Stimulated activated CD4-positive, alpha-beta T cell treated with anti-CD3 and anti-CD28 coated beads, Interleukin-1b, Interleukin-23, amount 100 ng/mL, for 4 hours (primary cell): ENCODE measurements at places on chromosomes 2 and 18.

DNA sequence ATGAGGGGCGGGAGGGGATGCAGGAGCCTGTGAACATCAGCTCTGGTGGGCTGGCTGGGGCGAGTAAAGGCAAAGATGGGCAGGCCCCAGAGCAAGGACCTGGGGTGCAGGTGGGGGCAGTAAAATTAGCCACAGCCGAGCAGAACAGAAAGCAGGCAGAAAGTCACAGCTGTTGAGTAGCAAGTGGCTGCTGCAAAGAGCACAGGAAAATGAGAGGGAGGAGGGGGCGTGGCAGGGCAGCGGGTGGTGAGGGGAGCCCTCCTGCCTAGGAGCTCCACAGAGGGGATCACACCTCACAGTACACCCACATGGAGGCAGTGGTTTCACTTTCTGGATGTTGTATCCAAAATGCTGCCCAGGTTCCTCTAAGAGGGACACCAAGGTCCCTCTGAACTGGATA is 79.6 kb downstream of the LBH start:
- no peak for DNase-seq

GRCh38 chr2:166230024-166230723 is 102.4 kb upstream of the SCN1A start:
- DNase-seq = no peak

GRCh38 chr2:106584304-106584954 is 97.3 kb downstream of the CD8B2 start:
- DNase-seq = no peak

- DNase-seq = no peak
Measured at GRCh38 chr2:225103737-225104141, 61.5 kb upstream of the DOCK10 start.

DNA sequence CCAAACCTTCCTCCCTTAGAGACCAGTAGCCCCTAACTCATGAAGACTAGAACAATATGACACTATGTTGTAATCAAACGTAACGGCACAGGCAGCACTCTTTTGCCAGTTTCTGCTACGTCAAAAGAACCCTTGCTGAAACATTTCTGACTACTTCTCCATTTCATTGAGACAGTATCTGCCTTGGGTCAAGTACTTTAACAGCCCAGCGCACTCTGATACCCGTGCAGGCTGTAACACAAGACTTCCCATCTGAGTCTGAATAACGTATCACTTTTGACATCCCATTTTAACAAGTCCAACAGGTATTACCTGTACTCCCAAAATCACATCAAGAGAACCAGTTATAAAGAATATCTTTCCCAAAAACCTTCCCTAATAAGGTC is 38.4 kb downstream of the TBC1D8 start:
- no peak for DNase-seq

DNA sequence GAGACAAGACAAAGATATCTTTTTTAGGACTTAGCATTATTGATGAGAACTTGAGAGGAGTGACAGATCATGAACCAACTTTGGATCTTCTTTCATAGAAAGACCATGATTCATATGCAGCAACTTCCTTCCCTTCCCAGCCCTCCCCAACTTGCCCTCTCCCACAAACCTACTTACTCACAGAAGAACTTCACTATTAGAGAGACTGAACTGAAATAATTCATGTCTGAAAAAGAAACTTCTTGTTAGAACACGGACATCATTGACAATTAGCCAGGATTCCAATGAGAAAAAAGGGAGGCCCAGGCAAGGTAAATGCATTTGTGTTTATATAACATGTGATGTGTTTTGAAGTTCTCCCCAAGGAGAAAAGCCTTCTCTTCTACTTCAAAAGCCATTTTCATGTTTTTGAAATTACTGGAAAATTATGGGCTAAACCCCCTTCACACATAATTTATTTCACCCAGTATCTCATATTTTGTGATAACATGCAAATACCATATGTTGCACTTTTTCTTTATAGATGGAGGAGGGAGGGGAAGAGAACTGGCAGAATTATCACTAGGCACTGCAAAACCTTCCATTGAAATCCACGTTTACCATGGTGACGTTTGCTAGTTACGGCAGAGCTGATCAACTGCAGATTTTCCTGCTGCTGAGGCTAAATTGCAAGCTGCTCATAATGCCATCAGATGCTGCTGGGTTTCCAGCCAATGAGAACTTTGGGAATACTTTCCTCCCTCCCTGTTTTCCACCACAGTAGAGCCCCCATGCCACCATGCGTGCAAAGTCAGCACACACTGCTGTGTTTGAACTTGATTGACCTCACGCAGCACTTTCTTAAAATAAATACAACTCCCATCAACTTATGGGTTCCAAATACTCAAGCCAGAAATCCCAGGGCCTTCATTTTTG is 294.7 kb downstream of the MEIS1 start:
- DNase-seq = no peak

GRCh38 chr18:62992877-62993365 is 277.6 kb downstream of the PHLPP1 start:
- DNase-seq = no peak

DNA sequence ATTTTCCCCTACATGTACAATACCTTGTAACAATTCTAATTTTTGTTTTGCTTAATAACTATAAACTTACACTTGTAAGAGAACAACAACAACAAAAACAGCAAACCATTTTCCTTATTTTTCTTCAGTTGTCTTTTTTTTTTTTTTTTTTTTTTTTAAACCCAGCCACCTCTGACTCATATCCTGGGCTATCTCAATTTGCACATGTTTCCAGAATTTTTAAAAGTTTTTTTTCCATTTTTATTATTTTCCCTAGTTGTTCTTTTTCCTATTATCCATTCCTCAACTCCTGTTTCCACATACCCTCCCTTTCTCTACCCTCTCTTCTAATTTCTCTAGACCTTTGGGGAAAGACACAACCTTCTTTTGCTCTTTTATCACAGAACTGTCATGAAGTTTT is 112.5 kb downstream of the EFEMP1 start:
- DNase-seq = no peak

- DNase-seq = no peak
Measured at GRCh38 chr18:2948038-2948437, 64.9 kb downstream of the LPIN2 start.

DNA sequence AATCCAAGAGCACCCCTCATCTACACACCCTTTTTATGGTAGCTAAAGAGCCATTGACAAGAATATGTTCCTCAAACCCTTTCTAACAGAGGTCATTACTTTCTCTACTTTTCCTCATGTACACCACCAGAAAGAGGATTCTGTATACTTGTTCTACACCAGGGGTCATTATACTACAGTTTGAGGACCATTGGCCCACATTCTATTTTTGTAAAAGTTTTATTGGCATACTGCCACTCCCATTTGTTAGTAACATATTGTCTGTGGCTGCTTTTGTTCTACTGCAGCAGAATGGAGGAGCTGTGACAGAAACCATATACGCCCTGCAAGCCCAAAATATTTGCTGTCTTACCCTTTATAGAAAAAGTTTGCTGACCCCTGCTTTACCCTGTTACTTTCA is 14.3 kb downstream of the HTR2B start:
- no peak for DNase-seq

DNA sequence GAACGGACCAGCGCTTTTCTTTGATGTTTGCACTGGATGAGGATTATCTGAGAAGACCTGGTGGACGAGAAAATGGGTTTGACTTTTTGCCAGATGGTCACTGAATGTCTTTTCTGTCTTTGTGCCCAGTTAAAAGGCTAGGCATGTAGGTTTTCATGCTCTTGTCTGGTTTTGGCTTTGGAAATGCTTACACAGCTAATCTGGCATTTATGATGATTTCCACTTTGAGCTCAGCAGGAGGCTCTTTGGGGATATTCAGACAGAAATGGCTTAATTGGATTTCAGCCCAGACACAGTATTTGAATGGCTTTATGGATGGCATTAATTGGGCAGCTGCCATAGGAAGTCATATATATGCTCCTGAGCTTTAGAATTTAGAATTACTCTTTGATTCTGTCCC is 59.6 kb downstream of the NCK2 start:
- no peak for DNase-seq
